ENCODE measurements at places on chromosomes 13 and 19.

DNA sequence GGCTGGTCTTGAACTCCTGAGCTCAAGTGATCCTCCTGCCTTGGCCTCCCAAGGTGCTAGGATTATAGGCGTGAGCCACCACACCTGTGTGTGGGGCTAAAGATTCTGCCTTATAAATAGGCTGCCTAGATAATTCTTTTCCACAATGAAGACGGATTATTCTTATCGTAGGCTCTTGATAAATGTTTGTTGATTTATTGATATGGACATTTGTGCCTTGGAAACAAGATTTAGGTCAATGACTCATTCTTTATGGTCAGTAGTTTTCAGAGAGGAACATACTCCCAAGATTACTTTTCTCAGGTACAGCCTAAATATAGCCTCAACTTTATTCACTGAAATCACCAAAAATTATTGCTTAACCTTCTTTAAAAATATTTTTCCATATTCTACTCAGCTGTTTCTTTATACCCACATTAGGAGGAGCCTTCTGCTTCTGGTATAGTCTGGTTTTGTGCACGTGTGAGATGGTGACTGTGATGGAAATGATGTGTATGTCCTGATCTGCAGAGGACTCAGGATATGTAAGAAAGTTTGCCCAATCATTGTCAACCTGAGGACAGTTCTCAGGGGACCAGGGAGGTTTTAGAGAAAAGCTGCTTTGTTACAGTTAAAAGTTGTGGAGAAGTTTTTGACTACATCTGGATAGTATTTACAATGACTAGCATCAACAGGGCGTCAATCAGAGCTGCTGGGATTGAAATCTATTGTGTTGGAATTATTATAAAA is 208.9 kb downstream of the DNAJC15 start:
- H3K27ac ChIP-seq = no peak overlapping the region
- no peaks in the 10 kb centered on the region for H3K36me3 ChIP-seq
- H3K27me3 ChIP-seq = no peaks in the 10 kb centered on the region
- DNase-seq = no peak
- no peak overlapping the region for H3K4me3 ChIP-seq

DNA sequence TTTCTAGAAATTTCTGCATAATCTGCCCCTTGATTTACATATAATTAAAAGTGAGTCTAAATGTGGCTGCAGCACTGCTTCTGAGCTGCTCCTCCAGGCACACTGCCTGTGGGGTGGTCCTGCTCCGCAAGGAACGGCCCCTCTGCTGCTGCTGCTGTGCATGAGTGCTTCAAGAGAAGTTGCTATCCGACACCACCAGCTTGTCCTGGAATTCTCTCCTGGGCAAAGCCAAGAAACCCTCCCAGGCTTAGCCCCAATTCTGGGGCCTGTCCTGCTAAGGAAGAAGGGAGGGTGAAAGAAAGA is 7.5 kb upstream of the PDCD5 start:
- H3K4me1 ChIP-seq = no peaks in the 10 kb centered on the region
- DNase-seq = no peak
- H3K4me3 ChIP-seq = no peak overlapping the region
- H3K27me3 ChIP-seq = no peaks in the 10 kb centered on the region
- no peaks in the 10 kb centered on the region for H3K36me3 ChIP-seq

- H3K36me3 ChIP-seq = peaks cover 49% of the 10 kb centered on the region
- no peak for DNase-seq
These were observed 6.5 kb upstream of the TIMM50 start for GRCh38 chr19:39474139-39474620.

- H3K4me1 ChIP-seq = no peaks in the 10 kb centered on the region
- no peak for DNase-seq
- no peak overlapping the region for H3K27ac ChIP-seq
- H3K27me3 ChIP-seq = no peaks in the 10 kb centered on the region
These were observed 845.3 kb downstream of the DIAPH3 start for GRCh38 chr13:59318320-59318930.

DNA sequence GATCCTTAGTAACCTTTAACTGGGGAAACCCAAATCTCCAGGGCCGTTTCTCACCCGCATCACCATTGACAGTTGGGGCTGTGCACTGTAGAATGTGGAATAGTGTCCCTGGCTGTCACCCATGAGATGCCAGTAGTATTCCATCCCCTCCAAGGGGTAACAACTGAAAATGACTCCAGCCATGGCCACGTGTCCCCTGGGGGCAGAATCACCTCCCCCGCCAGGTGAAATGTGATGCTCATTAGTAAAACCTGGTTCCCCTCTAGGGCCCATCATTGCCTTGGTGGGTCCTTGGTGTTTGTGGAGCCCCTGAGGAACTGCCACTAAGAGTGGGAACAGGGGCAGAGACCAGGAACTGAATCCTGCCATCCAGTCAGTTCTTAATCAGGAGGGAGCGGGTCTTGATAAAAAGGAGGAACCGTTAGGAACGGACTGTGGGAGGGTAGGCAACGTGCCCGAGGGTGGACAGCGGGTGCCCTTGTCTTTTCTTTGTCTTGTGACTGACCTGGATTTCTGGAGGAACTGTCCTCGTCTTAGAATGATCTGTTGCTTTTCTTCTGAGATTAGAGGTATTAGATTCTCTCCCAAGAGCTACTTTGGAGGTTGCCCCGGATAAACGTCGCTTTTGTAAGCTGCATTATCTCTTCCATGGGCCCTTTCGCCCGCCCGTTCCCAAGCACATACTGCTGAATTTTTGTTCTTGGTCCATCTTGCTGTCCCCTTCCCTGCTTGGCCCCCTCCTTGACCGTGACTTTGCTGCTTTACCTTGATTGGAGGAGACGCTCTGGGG is 3.5 kb downstream of the MYO9B start:
- no peak for DNase-seq
- H3K27me3 ChIP-seq = no peaks in the 10 kb centered on the region
- H3K4me1 ChIP-seq = peaks cover 71% of the 10 kb centered on the region
- peak overlapping the region; percentile 92 for H3K27ac ChIP-seq

- no peaks in the 10 kb centered on the region for H3K4me1 ChIP-seq
- H3K36me3 ChIP-seq = no peaks in the 10 kb centered on the region
- peaks cover 50% of the 10 kb centered on the region for H3K27me3 ChIP-seq
- DNase-seq = no peak
- H3K4me3 ChIP-seq = no peak overlapping the region
These were observed 58.0 kb upstream of the IRS2 start for GRCh38 chr13:109844396-109844795.

- peaks cover 13% of the 10 kb centered on the region for H3K4me1 ChIP-seq
- no peaks in the 10 kb centered on the region for H3K27me3 ChIP-seq
- no peak overlapping the region for H3K27ac ChIP-seq
- DNase-seq = no peak
- no peak overlapping the region for H3K4me3 ChIP-seq
- H3K36me3 ChIP-seq = peaks cover 22% of the 10 kb centered on the region
These were observed 32.3 kb downstream of the UGGT2 start for GRCh38 chr13:96020931-96021330.

DNA sequence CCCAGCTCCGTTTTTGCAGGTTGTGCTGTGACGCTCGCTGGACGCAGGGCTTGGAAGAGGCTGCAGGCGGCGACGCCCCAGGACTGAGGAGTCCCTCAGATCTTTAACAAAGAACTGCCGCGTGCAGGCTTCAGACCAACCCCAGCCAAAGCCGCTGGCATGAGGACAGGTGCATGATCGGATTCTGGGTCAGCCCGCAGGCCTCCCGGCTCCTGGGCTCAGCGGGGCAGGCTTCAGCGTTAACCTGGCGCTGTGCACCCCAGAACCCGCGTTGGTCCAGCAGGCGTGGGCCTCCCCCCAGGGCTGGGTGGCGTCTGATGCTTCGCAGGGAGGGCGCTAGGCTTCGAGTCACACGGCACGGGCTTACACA is 920 bp upstream of the TIMM13 start:
- no peaks in the 10 kb centered on the region for H3K27me3 ChIP-seq
- peak overlapping the region; percentile 98 for H3K27ac ChIP-seq
- DNase-seq = no peak

GRCh38 chr19:48646722-48647216 is 782 bp upstream of the CA11 start:
- H3K4me1 ChIP-seq = peaks cover 45% of the 10 kb centered on the region
- H3K27ac ChIP-seq = peak overlapping the region; percentile 91
- no peaks in the 10 kb centered on the region for H3K36me3 ChIP-seq
- DNase-seq = no peak
- H3K4me3 ChIP-seq = peak overlapping the region; percentile 34

DNA sequence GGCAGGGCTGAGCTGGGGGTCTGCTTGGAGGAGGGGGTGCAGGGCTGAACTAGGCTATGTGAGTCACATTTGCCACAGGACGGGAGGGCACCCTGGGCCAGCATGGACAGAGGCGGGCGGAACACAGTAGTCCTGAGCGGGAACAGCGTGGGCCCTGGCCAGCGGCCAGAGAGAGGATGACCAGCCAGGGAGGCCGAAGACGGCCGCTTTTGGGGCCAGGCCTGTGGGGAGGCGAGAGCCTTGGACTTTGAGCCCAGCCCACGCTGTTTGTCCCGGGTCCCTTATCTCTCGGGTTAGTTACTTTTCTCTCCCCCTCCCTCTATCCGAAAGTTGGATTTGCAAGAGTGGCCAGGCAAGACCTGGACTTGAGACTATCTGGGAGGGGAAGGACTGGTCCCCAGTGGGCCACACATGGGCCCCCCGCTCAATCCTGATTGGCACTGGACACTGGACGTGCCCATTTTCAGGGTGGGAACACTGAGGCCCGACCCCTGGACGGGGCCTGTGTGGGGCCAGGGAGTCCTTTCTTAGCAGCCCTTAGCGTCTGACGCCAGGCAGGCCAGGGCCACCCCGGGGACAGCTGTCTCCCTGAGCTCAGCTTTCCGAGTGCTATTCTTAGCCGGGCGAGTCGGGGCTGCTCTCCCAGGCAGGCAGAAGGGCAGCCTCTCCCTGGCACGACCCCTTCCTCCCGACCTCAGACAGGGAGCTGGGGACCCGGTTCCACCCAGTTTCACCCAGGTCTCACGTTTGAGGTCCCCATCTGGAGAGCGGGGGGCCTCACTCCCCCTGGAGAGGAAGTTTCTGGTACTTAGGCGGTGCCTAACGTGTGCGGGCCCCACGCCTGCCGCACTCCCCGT is 833 bp downstream of the GAMT start:
- H3K36me3 ChIP-seq = no peaks in the 10 kb centered on the region
- peaks cover 65% of the 10 kb centered on the region for H3K4me1 ChIP-seq
- peak overlapping the region; percentile 83 for H3K4me3 ChIP-seq
- peak overlapping the region; percentile 32 for H3K27ac ChIP-seq
- no peak for DNase-seq
- H3K27me3 ChIP-seq = peaks cover 5% of the 10 kb centered on the region

DNA sequence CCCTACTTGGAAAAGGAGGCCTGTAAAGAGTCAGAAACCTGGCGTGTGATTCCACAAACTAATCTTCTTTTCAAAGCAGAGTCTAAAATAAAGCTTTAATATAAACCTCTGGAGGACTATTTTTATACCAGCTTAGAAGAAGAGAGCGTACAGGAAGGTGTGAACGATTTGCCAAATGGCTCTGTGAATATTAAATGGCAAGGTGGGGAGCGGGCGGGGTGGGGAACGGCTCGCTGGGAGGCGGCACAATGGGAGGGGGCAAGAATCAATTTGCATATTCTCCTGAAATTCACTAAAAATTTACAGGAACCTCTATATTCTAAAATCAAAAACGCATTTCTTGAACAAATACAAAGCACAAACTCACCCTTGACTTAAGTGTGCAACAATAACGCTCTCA is 982 bp downstream of the ZNF780B start:
- H3K27me3 ChIP-seq = no peaks in the 10 kb centered on the region
- no peaks in the 10 kb centered on the region for H3K36me3 ChIP-seq
- H3K27ac ChIP-seq = peak overlapping the region; percentile 75
- peaks cover 14% of the 10 kb centered on the region for H3K4me1 ChIP-seq
- no peak for DNase-seq

GRCh38 chr13:28540612-28541011 is 45.7 kb upstream of the FLT1 start:
- H3K4me3 ChIP-seq = no peak overlapping the region
- H3K36me3 ChIP-seq = no peaks in the 10 kb centered on the region
- no peak for DNase-seq
- no peak overlapping the region for H3K27ac ChIP-seq
- no peaks in the 10 kb centered on the region for H3K27me3 ChIP-seq

DNA sequence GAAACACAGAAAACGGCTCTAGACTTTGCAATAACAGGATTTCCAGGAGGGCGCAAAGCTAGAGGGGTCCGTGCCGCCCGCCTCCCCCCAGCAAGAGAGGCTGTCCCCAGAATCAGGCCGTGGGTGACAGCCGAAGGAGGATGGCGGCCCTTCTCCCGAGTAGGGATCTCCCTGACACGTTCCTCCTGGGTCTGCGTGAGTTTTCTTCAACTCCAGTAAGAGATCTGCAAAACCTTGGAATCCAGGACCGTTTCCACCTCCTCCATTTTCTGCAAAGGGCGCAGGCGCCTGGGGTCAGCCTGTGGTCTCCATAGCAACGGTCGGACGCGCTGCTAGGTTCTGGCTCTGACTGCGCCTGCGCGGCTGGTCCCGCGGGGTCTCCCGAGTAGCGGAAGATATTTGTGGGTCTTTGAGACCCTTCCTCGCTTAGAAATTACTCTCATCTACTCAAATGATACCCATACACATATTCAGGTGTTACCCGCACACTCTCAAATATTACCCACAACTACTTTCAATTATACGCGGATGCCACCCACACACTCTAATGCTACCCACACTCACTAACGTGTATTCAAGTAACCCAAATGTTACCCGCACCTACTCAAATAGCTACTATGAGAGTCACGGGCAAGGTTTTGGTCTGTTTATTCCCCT is 2.1 kb downstream of the PNMA8C start:
- no peaks in the 10 kb centered on the region for H3K36me3 ChIP-seq
- H3K27ac ChIP-seq = no peak overlapping the region
- no peaks in the 10 kb centered on the region for H3K27me3 ChIP-seq
- H3K4me1 ChIP-seq = peaks cover 24% of the 10 kb centered on the region
- no peak for DNase-seq

DNA sequence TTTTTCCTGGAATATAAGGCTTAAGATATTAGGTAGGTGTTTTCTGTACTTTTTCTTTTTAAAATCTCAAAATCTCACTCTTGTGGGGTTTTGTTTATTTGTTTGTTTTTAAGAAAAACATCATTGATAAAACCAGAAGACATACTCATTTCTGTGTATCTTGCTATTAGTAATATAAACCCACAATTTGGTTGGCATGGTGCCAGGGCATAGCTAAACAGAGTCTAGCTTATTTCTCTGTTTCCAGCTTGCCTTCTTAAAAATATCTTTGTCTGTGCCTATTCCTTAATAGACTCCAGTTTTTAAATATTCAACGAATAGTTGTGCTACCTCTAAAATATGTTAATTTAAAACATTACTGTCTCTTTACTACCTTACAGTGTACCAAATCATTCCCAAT is 1121.9 kb upstream of the PCDH20 start:
- no peak for DNase-seq
- no peak overlapping the region for H3K27ac ChIP-seq
- no peaks in the 10 kb centered on the region for H3K4me1 ChIP-seq
- no peaks in the 10 kb centered on the region for H3K36me3 ChIP-seq
- H3K27me3 ChIP-seq = no peaks in the 10 kb centered on the region

Measured in esophagus squamous epithelium (tissue), 5 donors.